Central memory CD8-positive, alpha-beta T cell (primary cell): ENCODE measurements at places on chromosomes 16 and 17.
A peak's percentile ranks its signal among the peaks of the same experiment; 100 is the strongest.

GRCh38 chr16:24753437-24753836, 24.0 kb downstream of the TNRC6A start:
- H3K36me3 ChIP-seq: peaks cover 3% of the 10 kb centered on the region
- no peaks in the 10 kb centered on the region for H3K27me3 ChIP-seq
- H3K4me3 ChIP-seq: no peak overlapping the region

DNA sequence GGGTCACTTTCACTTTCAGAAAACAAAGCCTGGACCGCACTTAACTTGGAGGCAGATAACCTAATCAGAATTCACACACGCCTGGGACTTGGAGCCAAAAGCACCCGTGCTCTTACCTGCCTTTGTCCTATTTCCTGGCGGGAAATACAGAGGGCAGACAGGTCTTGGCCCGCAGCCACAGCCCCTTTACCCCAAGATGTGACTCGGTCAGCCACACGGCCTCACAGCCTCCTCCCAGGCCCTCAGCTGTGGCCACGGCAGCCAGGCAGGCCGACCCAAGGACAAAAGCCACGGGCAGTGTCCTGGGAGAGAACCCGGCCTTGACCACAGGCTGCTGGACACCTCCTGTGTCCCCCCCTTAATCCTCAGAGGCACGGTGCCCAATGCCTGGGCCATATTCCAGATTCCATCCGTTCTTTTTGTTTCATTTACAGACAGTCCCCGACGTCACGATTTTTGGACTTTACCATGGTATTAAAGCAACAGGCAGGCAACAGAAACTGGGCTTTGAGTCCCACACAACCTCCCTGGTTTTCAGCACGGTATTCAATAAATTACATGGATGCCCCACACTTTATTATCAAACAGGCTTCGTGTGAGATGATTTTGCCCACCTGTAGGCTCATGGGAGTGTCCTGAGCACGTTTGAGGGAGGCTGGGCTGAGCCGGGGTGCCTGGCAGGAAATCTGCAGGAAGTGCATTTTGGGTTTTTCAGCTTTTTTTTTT, 30.1 kb upstream of the GAA start:
- no peak overlapping the region for H3K4me3 ChIP-seq
- H3K36me3 ChIP-seq: no peaks in the 10 kb centered on the region
- no peaks in the 10 kb centered on the region for H3K4me1 ChIP-seq
- peaks cover 27% of the 10 kb centered on the region for H3K27me3 ChIP-seq
- no peak overlapping the region for H3K27ac ChIP-seq

GRCh38 chr16:50673496-50674275, 7.4 kb downstream of the SNX20 start:
- H3K27me3 ChIP-seq: no peaks in the 10 kb centered on the region
- H3K27ac ChIP-seq: no peak overlapping the region
- DNase-seq: no peak
- H3K36me3 ChIP-seq: peaks cover 65% of the 10 kb centered on the region
- peaks cover 26% of the 10 kb centered on the region for H3K4me1 ChIP-seq

DNA sequence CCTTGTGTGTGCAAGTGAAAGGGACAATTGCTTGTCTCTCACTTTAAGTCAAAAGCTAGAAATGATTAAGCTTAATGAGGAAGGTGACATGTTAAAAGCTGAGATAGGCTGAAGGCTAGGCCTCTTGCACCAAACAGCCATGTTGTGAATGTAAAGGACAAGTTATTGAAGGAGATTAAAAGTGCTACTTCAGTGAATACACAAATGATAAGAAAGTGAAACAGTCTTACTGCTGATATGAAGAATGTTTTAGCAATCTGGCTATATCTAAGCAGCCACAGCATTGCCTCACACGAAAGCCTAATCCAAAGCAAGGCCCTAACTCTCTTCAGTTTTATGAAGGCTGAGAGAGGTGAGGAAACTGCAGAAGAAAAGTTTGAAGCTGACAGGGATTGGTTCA, 71.0 kb downstream of the CDRT15 start:
- no peaks in the 10 kb centered on the region for H3K4me1 ChIP-seq
- no peaks in the 10 kb centered on the region for H3K27me3 ChIP-seq
- no peak overlapping the region for H3K4me3 ChIP-seq
- H3K36me3 ChIP-seq: peaks cover 5% of the 10 kb centered on the region
- DNase-seq: no peak

GRCh38 chr17:78777881-78778280, 4.2 kb downstream of the CYTH1 start:
- peaks cover 45% of the 10 kb centered on the region for H3K4me1 ChIP-seq
- DNase-seq: no peak
- peak overlapping the region; percentile 94 for H3K27ac ChIP-seq
- no peaks in the 10 kb centered on the region for H3K27me3 ChIP-seq
- H3K36me3 ChIP-seq: peaks cover 39% of the 10 kb centered on the region
- peak overlapping the region; percentile 70 for H3K4me3 ChIP-seq

DNA sequence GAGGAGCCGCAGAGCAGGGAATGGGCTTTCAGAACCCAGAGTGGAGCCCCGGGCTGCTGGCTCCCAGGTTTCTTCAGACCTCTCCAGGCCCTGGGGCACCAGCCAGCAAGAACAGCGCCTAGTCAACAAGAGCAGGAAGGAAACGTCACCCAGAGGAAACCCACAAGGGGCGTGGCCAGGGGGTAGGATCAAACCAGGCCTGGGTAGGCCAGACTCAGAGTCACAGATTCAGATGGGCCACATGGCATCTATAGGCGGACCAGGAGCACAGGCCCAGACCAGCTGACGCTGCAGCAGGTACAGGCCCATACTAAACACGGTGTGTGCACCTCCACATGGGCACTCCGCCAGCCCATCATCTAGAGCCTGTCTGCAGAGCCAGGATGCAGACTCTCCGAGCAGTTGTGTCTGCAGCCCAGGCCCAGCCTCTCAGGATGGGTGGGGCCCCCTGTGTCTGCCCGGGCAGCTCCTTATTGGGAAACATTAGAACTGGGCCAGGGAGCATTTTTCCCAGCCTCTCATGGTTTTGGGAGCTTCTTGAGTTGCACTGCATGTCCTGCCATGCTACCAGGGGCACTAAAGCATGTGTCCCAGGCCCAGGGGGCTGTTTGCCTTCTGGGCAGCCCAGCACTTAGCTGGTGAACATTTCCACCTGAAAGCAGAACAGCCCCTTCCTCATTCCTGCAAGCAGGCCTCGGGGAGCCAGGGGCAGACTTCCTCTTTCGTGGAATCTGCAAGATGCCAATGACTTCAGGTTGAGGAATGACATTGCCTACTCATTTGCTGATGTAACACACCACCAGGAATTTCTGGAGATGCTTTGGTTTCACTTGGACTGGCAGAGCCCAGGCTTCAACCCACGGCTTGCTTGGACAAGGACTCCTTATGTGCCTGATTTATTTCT, at the start of gene NLRP1:
Gene NLRP1 (minus strand): TSS at position 127 of the 904 bp plus-strand sequence. CDS start 552 bp downstream, outside the sequence.
- no peaks in the 10 kb centered on the region for H3K27me3 ChIP-seq
- peak; percentile 88 for DNase-seq
- H3K4me3 ChIP-seq: peak within 1 kb of the TSS; percentile 96
- H3K4me1 ChIP-seq: peaks cover 56% of the 10 kb centered on the region

DNA sequence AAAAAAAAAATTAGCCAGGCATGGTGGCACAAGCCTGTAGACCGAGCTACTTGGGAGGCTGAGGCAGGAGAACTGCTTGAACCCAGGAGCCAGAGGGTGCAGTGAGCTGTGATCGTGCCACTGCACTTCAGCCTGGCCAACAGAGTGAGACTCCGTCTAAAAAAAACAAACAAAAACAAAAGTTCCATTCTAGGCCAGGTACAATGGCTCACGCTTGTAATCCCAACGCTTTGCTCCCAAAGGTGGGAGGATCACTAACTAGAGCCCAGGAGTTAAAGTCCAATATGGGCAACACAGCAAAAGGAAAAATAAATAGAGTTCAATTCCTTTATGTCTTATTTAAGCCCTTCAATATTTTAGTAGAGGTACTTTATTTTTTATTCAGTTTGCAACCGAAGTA, 47.5 kb downstream of the CNOT1 start:
- no peak overlapping the region for H3K27ac ChIP-seq
- DNase-seq: no peak
- H3K36me3 ChIP-seq: peaks cover 81% of the 10 kb centered on the region
- H3K4me1 ChIP-seq: no peaks in the 10 kb centered on the region
- no peaks in the 10 kb centered on the region for H3K27me3 ChIP-seq

- H3K36me3 ChIP-seq: peaks cover 25% of the 10 kb centered on the region
- peak overlapping the region; percentile 72 for H3K27ac ChIP-seq
- H3K4me1 ChIP-seq: peaks cover 79% of the 10 kb centered on the region
- no peak for DNase-seq
- H3K4me3 ChIP-seq: no peak overlapping the region
- no peaks in the 10 kb centered on the region for H3K27me3 ChIP-seq
These were observed 31.5 kb downstream of the MPRIP start for GRCh38 chr17:17073581-17074403.

DNA sequence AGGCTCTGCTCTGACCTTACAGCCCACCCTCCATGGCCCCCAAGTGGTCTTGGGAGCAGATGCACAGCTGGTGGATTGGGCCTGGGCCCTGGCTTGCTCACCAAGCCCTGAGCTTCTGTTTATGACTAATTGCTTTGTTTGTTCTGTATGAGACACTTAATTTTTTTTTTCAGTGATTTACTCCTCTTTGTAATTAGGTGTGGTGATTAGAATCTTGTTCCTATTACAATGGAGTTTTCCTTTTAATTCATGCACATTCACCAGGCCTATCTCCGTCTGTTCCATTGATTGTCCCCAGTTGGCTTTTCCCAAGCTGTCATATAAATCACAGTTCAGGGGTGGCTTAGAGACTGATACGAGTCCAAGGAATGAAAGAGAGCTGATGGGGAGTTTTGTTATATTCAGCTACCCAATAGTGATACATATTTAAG, 242.3 kb downstream of the CCDC182 start:
- peaks cover 32% of the 10 kb centered on the region for H3K4me1 ChIP-seq
- peaks cover 5% of the 10 kb centered on the region for H3K36me3 ChIP-seq
- H3K4me3 ChIP-seq: no peak overlapping the region
- no peak overlapping the region for H3K27ac ChIP-seq
- DNase-seq: no peak

DNA sequence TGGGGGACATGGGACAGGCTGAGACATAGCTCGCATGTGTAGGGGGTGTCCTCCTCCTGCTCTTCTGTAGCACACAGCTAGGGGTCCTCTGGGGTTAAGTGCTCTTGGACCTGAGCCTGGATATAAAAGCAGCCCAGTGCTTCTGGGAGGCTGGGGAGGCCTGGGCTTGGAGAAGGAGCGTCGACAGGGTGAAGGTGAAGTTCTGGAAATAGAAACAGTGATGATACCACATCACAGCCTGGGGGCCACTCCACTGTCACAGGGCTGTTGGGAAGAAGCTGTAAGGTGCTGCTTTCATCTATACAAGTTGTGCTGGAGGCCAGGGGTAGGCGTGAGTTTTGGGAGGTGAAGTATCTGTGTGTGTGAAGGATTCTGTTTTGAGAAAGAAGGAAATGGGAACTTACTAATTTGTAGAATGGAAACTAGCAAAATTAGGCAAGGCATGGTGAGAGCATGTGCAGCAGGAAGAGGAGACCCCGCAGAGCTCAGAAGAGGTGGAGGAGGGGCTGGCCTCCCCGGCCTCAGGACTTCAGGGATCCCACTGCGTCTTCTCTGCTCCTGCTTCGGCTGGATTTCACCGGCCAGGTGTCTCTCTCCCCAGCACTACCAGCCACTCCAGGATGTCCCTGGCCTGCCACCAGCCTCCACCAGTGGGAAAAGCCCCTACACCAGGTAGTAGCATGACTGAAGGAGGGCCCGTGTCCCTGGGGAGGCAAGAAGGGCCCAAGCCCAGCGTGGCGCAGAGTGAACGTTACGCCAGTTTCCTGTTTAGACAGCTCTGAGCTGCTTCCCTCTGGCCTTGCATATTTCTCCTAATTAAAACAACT, 19.4 kb downstream of the PLCG2 start:
- peak overlapping the region; percentile 91 for H3K27ac ChIP-seq
- H3K27me3 ChIP-seq: no peaks in the 10 kb centered on the region
- H3K36me3 ChIP-seq: peaks cover 6% of the 10 kb centered on the region
- peaks cover 42% of the 10 kb centered on the region for H3K4me1 ChIP-seq
- no peak for DNase-seq
- peak overlapping the region; percentile 57 for H3K4me3 ChIP-seq

DNA sequence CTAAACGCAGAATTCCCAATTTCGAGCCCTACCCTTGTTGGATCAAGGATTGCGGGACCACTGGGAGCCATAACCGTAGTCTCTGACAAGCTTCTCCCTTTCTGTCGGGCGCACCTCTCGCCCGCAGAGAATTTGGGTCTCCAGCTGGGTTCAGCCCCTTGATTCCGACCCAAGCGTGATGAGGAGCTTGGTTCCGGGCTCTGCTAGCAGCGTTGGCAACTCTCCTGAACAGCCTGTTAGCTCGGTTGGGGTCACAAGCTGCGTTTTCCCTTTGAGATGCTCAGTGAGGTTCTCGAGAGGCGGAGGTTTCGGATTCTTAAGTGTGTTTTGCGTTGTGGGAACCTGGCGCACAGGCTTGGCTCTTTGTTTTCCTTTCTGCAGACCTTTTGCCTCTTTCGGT, 655 bp downstream of the ATXN1L start:
- DNase-seq: no peak
- H3K27ac ChIP-seq: peak overlapping the region; percentile 98
- H3K36me3 ChIP-seq: peaks cover 38% of the 10 kb centered on the region
- no peaks in the 10 kb centered on the region for H3K27me3 ChIP-seq

- peak overlapping the region; percentile 90 for H3K27ac ChIP-seq
- peak overlapping the region; percentile 89 for H3K4me3 ChIP-seq
- peaks cover 19% of the 10 kb centered on the region for H3K4me1 ChIP-seq
- H3K27me3 ChIP-seq: no peaks in the 10 kb centered on the region
- DNase-seq: peak; percentile 11
These were observed 527 bp downstream of the CIAPIN1 start for GRCh38 chr16:57446531-57447185.

- H3K27ac ChIP-seq: no peak overlapping the region
- no peaks in the 10 kb centered on the region for H3K27me3 ChIP-seq
- peaks cover 3% of the 10 kb centered on the region for H3K36me3 ChIP-seq
- H3K4me3 ChIP-seq: no peak overlapping the region
These were observed 9.2 kb downstream of the C17orf67 start for GRCh38 chr17:56824503-56824902.

DNA sequence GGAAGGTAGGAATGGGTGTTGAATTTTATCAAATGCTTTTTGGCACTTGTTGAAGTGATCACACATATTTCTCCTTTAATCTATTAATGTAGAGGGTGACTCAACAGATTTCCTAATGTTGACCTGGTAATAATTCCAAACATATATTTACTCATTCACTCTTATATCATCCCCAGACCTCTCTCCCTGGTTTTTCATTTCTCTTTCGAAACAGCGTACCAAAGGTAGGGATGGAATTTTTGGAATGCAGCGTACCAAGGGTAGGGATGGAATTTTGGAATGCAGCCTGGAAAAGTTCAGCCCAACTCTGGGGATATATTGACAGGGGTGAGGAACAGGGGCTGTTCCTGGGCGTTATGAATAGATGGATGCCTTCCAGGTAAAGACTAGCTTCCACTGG, 7.3 kb downstream of the KIF18B start:
- no peak overlapping the region for H3K27ac ChIP-seq
- no peak for DNase-seq
- H3K4me3 ChIP-seq: no peak overlapping the region
- H3K4me1 ChIP-seq: peaks cover 8% of the 10 kb centered on the region
- no peaks in the 10 kb centered on the region for H3K27me3 ChIP-seq
